ENCODE measurements at places on chromosomes 13 and 19. TPM values are rescaled to one million over a fixed set of nuclear protein-coding genes. Genes with fewer than 3 reads are reported as not detected.

Gene DPF1
- total RNA-seq = 2.1 TPM

Gene NPAS1
- total RNA-seq = 1.0 TPM

Gene C1QTNF9
- total RNA-seq = 0.99 TPM

Gene HTR2A
- total RNA-seq = 10.8 TPM

Gene KEAP1
- total RNA-seq = 62.8 TPM

Gene KCNN1
- total RNA-seq = not detected

Gene GIPC3
- total RNA-seq = 2.6 TPM

Gene LILRB1
- 7.7 TPM for total RNA-seq

Gene SMIM44
- not detected for total RNA-seq

Gene ZNF345
- 10.7 TPM for total RNA-seq

Gene OLFM4
- 1.3 TPM for total RNA-seq

Gene TEX29
- total RNA-seq = 1.8 TPM

Measured in aorta (tissue), 5 donors.